ENCODE measurements at places on chromosomes 6 and 20.

- no peak for DNase-seq
Observed at GRCh38 chr20:10769700-10770099, 95.9 kb upstream of the JAG1 start.

GRCh38 chr6:143579703-143580102 lies 68.2 kb upstream of the FUCA2 start:
- DNase-seq, result no peak

GRCh38 chr6:169998457-169998856 lies 247.0 kb downstream of the ERMARD start:
- no peak for DNase-seq

DNA sequence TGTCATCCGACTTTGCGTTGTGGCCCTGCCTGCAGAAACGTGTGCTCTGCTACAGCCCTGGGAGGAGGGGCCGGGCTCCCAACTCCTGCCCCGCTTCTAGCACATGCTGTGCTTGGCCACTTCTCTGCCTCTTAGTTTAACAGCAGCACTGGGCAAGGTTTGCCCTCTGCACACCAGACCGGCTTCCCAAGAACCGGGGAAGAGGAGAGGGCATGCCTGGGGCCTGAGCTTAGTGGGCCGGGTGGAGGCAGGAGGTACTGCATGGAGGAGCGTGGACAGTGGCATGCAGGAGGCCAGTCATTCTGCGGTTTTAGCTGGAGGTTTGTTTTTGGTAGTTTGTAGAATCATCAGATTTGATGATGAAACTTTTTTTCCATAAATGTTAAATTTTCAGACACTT lies 45.5 kb downstream of the CEP43 start:
- no peak for DNase-seq

DNA sequence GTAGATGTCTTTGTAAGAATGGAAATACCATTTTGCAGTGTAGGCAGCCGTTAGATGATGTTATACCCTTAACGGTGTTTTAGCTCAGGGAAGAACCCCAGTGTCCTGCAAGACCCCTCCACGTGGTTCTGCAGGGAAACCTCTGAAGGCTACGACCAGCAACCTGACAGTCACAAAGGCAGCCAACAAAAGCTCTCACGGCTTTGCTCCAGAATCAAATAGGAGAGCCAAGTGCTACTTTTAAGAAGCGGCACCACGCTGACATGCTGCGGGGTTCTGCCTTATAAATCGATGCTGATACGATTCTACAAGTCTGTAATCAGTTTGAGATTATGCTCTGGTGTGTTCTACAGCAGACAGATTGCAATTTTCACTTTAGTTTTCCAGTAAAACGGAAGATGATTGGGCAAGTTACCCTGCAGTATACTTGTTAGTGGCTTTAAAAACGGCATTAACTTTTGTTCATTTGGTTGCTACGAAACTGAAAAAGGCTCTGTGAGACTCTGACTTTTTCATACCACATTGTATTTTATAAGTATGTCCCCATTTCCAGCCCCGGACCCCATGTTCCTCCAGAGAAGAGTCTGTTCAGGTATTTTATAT lies 312.9 kb downstream of the SAMD5 start:
- no peak for DNase-seq

- no peak for DNase-seq
Observed at GRCh38 chr6:130115036-130115435, 96.7 kb downstream of the L3MBTL3 start.

- no peak for DNase-seq
Observed at GRCh38 chr6:70107852-70108629, 194.8 kb downstream of the COL9A1 start.

GRCh38 chr6:15369838-15370237 lies 124.0 kb downstream of the JARID2 start:
- DNase-seq, result no peak

- no peak for DNase-seq
Observed at GRCh38 chr6:85058806-85059205, 294.4 kb upstream of the TBX18 start.

DNA sequence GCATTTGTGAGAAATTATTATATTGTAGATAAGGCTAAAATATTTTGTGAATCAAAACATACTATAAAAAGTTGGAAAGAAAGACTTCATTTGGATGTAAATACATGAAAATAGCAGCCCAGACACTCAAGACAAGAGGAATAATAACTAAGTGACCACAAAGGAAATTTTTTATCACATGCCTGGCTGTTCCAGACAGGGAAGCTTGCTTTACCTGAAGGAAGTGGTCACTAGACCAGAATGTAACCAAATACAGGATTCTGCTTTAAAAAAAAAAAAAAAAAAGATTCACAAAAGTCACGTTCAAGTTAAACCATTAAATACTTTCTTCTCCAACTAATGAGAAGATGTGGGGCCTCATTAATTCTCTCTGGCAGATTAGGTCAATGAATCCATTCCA lies 9.3 kb upstream of the HLA-DQB2 start:
- DNase-seq, result no peak

DNA sequence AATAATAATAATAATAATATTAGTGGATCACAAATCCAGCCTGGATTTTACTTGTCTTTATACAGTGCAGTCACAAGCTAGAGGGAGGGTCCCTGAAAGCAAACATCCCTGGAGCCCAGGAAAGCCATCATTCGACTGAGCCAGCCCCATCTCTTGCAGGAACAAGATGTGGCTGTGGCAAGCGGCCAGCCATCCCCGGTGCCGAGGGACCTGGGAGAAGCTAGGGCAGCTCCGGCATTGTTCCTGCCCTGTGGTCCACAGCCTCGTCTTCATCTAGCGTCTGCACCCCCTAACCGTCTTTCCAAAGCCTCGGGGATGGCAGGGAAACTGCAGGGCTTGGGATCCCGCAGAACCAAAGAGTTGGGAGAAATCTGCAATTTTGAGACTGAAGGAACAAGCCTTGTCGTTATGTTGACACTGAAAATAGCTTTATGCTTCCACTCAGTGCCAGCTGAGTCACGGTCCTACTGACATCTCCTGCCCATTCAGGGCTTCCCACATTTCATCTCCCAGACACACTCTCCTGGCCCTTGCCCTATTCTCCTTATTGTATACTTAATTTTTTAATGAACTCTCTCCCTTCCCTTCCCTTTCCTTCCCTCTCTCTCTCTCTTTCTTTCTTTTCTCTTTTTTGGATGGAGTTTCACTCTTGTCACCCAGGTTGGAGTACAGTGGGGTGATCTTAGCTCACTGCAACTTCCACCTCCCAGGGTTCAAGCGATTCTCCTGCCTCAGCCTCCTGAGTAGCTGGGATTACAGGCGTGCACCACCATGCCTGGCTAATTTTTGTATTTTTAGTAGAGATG lies 62.5 kb upstream of the ZNFX1 start:
- DNase-seq, result no peak

GRCh38 chr6:99520855-99521632 lies 5.8 kb upstream of the USP45 start:
- DNase-seq, result peak; percentile 60
